ENCODE measurements at places on chromosomes 4 and X.

DNA sequence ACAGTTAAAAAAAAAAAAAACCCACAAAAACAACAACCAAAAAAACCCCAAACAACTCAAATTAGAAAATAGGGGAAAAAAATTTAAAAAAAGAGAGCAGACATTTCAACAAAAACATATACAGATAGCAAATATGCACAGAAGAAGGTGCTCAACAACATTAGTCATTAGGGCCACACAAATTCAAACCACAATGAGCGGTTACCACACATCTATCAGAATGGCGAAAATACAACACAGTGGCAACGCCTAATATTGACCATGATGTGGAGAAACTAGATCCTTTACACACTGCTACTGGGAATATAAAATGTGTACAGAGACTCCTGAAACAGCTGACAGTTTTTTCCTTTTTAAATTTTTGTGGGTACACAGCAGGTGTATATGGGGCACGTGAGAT, 19.4 kb downstream of the LYAR start:
- DNase-seq, result no peak

DNA sequence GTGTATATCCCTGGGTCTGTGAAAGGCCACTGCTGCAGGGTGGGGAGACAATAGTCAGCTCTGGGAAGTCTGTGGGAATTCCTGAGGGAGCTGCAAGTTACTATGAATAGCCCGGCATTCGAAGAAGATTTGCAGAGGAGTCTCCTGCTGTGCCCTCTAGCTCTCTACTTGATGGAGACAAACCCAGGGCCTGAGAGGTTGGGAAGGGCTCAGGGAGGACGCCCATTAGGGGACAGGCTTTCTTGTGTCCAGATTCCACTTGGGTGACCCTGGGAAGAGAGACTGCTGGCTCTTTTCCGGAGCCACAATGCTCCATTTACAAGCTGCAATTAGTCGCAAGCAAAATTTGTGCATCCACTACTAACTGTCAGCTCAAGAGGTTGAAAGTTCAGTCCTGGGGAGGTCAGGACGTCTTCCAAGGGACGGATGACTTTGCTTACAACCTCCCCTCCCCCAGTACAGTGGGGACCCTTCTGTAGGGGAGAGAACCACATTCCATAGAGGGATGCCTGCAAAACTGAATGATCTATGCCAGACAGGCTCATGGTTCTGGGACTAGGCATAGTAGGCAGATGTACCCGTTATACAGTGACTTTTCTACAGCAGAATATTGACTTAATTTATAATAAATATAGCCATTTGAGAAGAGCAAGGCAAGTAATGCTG, 48.2 kb upstream of the PHOX2B start:
- DNase-seq, result no peak

- no peak for DNase-seq
Measured at GRCh38 chr4:67899096-67899495, 15.3 kb upstream of the TMPRSS11D start.

DNA sequence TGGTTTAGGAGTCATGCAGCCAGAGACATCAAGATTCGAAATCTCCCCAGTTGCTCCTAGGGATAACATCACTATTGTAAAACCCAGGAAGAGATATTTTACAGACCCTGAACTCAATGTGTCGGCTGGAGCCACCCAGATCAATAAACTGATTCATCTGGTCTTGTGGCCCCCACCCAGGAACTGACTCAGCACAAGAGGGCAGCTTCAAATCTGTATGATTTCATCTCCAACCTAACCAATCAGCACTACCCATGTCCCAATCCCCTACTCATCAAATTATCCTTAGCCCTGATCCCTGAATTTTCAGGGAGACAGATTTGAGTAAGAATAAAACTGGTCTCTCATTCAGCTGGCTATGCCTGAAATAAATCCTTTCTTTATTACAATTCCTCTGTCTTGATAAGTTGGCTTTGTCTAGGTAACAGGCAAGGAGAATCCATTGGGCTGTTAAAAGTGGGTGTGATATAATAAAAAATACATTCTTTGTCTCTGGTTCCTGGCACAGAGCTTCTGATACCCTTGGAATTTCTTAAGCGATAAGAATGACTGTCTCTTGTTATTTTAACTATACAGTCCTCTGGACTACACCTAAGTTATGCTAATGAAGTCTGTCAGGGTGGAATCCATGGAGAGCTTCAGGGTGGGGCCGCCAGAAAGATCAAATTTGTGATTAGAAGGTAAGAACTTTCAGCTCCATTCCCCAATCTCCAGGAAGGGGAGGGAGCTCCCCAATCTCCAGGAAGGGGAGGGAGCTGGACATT, 44.3 kb upstream of the TNIP3 start:
- no peak for DNase-seq

GRCh38 chrX:3549411-3549911, 164.0 kb downstream of the PRKX start:
- peak; percentile 1 for DNase-seq

DNA sequence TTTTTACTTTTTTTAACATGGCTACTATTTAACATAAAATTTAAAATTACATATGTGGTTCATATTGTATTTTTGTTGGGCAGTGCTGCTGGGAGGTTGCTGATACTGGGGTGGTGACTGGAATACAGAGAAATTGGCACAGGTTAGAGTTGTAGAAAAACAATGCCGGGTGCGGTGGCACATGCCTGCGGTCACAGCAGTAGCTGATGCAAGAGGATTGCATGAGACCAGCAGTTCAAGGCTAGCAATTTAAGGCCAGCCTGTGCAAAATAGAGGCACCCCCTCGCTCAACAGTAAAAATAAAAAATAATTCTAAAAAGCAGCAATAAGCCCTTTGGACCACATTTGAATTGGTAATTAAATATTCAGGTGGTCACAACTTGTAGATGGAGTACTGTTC, 11.8 kb upstream of the CPE start:
- no peak for DNase-seq

DNA sequence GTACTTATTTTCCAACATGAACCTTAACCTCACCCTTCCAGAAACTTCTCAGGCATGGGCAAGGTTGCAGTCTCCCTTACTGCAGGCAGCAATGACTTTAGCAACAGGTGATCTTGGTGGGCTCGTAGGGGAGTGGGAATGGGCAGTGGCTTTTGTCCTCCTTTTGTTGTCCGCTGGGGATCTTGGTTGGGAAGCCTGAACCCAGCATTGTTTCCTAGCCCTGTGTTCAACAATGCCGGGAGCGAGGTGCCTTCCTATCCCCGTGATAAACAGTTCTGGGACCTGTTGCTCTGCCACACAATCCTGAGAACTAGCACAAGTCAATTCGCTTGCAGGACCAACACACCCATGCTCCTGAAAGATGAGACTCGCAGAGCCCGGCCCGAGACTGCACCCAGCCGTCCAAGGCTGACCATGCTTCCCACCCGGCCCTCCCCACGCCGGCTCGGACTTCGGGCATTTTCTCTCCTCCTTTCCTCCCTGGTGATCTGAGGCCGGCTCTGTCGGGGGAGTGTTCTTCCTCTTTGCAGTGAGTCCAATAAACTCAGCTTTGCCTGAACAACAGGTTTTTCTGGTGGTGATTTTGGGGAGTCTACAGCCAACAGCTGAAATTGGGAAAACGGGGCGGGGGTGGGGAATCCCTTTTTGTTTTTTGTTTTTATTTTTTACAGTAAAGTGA, 20.2 kb downstream of the IRAK1 start:
- DNase-seq, result no peak

GRCh38 chr4:185831125-185831815, 19.3 kb upstream of the SORBS2 start:
- DNase-seq, result no peak

DNA sequence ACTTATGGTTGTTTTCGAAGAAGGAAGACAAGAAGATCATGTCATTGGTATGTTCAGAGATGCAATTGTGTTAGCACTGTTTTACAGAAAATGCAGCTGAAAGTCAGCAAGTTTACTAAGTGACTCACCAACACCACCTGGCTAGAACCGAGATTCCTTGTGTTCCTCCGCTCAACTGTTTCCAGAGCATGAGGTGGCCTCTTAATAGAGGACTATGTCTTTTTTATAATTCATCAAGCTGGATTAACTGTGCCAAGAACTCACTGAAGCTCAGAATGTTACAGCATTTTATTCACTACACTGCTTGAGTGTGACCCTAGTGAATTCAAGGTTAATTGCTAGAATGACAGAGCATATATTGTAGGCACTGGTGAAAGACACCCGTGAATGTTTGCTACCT, 1573.5 kb upstream of the TENM3 start:
- no peak for DNase-seq

GRCh38 chr4:96713271-96713850, 873.5 kb downstream of the PDHA2 start:
- no peak for DNase-seq

GRCh38 chr4:140931911-140932310, 175.7 kb upstream of the TBC1D9 start:
- no peak for DNase-seq

- DNase-seq, result peak; percentile 68
Measured at GRCh38 chr4:52861879-52862616, at the start of gene RASL11B. Gene RASL11B (plus strand): TSS chr4:52862317. CDS start chr4:52862508, 191 bp downstream.

DNA sequence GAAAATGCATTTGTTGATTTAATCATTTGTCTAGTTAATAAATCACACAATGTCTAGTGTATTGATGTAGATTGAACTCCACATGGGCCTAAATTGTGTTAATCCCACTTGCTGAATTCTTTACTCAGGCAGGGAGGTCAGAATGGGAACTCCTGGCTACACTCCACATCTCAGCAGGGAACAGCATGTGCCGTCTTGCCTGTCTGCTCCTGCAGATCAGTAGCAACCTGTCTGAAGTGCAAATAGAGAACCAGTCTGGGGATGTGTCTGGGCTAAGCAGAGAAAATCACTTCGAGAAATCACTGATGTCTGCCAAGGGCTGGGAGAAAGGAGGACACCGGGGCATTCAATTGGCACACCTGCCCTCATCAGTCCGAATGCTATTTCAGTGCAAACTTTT, 16.5 kb upstream of the MXRA5 start:
- DNase-seq, result no peak

GRCh38 chrX:143781103-143781502, 60.6 kb upstream of the SPANXN2 start:
- DNase-seq, result no peak

- peak; percentile 1 for DNase-seq
Measured at GRCh38 chr4:107519053-107519452, 201.0 kb downstream of the PAPSS1 start.

GRCh38 chr4:139745111-139745639, 79.6 kb downstream of the MGST2 start:
- DNase-seq, result no peak

DNA sequence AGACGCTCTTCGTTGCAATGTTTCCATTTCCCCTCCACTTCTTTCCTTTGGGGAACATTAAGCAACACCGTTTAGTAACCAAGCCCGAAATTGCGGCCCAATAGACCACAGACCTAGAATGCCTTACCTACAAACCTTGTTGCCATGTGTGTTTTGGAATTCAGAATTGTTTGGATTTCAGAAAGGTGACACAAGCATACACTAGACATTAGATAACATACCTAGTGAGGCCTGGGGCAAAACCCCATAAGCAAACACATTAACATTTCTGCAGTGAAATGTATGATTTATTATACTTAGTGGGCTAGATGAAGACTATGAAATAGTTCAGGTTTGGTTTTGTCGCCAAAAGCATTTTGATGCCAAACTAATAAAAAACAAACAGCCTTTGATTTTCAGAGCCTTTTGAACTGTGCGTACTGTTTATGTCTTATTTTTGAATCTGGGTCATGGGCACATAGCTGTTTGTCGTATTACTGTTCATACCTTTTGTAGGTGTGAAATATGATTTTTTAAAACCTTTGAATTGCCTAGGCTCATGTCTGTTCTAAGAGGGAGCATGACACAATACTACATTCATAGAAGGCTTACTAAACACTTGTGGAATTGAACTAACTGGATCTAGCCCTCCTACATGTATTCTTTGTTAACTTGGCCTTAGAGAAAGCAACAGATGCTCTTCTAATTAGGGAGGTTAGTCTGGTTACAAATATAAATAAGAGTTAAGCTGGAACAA, 88.6 kb upstream of the TMEM164 start:
- DNase-seq, result no peak

GRCh38 chr4:169621731-169622492, 1.5 kb downstream of the CLCN3 start:
- DNase-seq, result no peak

GRCh38 chrX:150436195-150436594, 73.1 kb downstream of the MAMLD1 start:
- no peak for DNase-seq

- DNase-seq, result no peak
Measured at GRCh38 chr4:183517781-183518180, 12.9 kb downstream of the ING2 start.

DNA sequence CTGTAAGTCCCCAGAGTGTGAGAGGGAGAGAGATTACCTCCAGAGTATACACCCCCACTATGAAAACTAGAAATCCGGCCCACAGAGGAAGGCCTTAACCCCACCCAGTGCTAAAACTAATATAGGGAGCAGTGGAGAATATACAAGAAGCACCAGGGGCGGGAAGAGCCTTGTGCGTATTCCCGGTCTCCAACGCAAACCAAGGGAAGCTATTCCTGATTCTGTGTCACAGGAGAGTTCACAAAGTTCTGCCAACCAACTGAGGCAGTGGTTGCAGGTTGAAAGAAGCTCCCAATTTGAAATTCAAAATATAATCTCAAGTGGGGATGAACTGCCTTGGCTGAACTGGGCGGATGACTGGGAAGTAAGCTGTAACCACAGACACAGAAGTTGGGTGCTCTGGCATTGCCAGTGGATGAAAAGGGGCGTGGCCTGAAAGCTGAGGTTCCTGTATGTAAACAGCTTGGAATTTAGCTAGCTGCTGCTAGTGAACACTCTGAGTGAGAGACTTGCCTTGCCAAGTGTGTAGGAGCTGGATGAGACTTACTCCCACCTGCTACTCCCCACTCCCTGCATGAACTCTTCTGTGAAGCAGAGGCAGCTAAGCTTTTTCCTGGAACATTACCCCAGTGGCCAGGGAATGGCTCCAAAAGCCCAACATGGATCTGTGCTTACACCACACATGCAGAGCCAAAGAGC, 32.7 kb downstream of the ELF2 start:
- no peak for DNase-seq

DNA sequence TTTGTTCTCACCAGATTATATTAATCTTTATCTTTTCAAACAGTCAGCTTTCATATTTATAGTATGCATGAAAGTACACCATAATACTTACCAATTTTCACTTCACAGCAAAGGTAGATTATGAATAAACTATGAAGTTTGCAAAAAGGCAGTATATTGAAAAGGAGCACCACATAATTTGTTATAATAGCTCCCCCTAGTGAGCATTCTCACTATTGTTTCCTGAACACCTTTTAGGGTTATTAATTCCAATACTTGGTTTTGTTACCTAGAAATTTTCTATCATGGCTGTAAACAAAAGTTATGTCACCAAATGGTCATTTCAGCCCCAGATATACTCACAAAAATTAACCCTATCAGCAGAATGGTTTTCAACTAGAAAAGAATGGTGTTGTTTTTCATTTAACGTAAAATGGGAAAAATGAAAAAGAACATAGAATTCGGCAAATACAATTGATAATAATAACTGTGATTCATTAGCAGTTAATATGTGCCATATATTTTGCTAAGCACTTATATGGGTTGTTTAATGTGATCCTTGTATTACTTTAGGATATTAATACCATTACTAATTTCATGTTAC, 30.2 kb upstream of the NKX6-1 start:
- DNase-seq, result no peak

All from HuH-7.5 (cell line).